ENCODE measurements at places on chromosomes 5 and 9. TPM values are rescaled to one million over a fixed set of nuclear protein-coding genes. Genes with fewer than 3 reads are reported as not detected.

OR1J2 gene
- not detected for total RNA-seq

QRFP gene
- total RNA-seq: not detected

PPP3R2 gene
- total RNA-seq: not detected

ZNF618 gene
- 22.1 TPM for total RNA-seq

PSAT1 gene
- 486 TPM for total RNA-seq

FAM219A gene
- 7.2 TPM for total RNA-seq

TOR4A gene
- 14.4 TPM for total RNA-seq
